ENCODE measurements at places on chromosomes 1 and 21. TPM values are rescaled to one million over a fixed set of nuclear protein-coding genes. Genes with fewer than 3 reads are reported as not detected.

The ASAP3 gene
- 24.9 TPM for total RNA-seq

The A3GALT2 gene
- total RNA-seq: 0.35 TPM

The SLC45A1 gene
- total RNA-seq: 2.9 TPM

GRCh38 chr1:151898519-151898991, 10.8 kb downstream of the THEM4 start:
- H3K4me3 ChIP-seq: no peak overlapping the region
- no peaks in the 10 kb centered on the region for H3K27me3 ChIP-seq
- H3K27ac ChIP-seq: no peak overlapping the region
- DNase-seq: no peak

GRCh38 chr1:240947438-240948224, 335.7 kb upstream of the GREM2 start:
- no peaks in the 10 kb centered on the region for H3K27me3 ChIP-seq
- no peak overlapping the region for H3K4me3 ChIP-seq
- peaks cover 27% of the 10 kb centered on the region for H3K4me1 ChIP-seq
- H3K36me3 ChIP-seq: no peaks in the 10 kb centered on the region
- DNase-seq: no peak

All from osteocyte (in vitro differentiated cells).